ENCODE measurements at places on chromosomes 4 and X. TPM values are rescaled to one million over a fixed set of nuclear protein-coding genes. Genes with fewer than 3 reads are reported as not detected.

Gene CT55
- total RNA-seq = 0.34 TPM

Gene RASGEF1B
- total RNA-seq = 108 TPM

DNA sequence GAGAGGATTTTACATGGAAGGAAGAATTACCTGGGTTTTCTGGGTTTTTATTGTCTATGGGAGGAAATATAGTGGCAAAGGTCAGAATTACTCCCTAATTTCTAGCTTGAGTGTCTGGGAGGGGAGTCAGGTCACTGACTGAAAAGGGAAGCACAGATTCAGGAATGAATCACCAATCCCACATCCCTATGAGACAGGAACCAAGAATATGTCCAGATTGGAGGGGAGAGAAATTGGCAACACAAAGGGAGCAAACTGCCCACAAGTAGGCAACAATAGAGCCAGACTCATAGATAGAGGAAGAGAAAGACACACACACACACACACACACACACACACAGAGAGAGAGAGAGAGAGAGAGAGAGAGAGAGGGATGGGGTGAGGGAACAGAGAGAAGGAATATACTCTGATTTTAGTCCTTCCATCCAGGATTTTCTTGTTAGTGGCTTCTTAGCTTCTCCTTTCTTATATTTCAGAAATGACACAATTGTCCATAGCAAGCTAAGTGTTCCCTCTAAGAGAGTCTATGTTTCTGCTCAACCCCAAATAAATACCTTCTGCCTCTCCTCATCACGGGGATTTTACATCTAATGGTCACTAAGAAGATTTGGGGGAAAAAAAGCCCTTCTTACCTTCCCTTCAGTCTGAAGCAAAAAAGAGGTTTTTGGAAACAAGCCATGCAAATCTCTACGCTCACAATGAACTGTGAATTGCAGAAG lies 12.0 kb downstream of the P2RY10 start:
- DNase-seq = no peak
- no peaks in the 10 kb centered on the region for H3K4me1 ChIP-seq
- H3K27ac ChIP-seq = no peak overlapping the region
- H3K36me3 ChIP-seq = no peaks in the 10 kb centered on the region
- no peak overlapping the region for H3K4me3 ChIP-seq

- DNase-seq = peak; percentile 62
- H3K27ac ChIP-seq = no peak overlapping the region
- H3K36me3 ChIP-seq = no peaks in the 10 kb centered on the region
- no peaks in the 10 kb centered on the region for H3K27me3 ChIP-seq
Measured at GRCh38 chrX:153689654-153690465, 2.1 kb downstream of the SLC6A8 start.

- peaks cover 7% of the 10 kb centered on the region for H3K4me1 ChIP-seq
- no peak for DNase-seq
- peaks cover 8% of the 10 kb centered on the region for H3K36me3 ChIP-seq
- peak overlapping the region; percentile 83 for H3K4me3 ChIP-seq
Measured at GRCh38 chr4:825063-825970, 612 bp downstream of the CPLX1 start.

Gene BST1
- not detected for total RNA-seq

DNA sequence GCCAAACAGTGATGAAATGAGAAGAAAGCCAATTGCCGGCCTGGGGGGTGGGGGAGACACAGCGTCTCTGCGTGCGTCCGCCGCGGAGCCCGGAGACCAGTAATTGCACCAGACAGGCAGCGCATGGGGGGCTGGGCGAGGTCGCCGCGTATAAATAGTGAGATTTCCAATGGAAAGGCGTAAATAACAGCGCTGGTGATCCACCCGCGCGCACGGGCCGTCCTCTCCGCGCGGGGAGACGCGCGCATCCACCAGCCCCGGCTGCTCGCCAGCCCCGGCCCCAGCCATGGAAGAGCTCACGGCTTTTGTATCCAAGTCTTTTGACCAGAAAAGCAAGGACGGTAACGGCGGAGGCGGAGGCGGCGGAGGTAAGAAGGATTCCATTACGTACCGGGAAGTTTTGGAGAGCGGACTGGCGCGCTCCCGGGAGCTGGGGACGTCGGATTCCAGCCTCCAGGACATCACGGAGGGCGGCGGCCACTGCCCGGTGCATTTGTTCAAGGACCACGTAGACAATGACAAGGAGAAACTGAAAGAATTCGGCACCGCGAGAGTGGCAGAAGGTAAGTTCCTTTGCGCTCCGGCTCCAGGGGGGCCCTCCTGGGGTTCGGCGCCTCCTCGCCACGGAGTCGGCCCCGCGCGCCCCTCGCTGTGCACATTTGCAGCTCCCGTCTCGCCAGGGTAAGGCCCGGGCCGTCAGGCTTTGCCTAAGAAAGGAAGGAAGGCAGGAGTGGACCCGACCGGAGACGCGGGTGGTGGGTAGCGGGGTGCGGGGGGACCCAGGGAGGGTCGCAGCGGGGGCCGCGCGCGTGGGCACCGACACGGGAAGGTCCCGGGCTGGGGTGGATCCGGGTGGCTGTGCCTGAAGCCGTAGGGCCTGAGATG lies at the start of gene SHOX:
TSS of gene SHOX (plus strand) at position 180 of the 885 bp plus-strand sequence. CDS start at position 287, 107 bp downstream.
- peaks cover 17% of the 10 kb centered on the region for H3K4me1 ChIP-seq
- H3K4me3 ChIP-seq = peak within 1 kb of the TSS; percentile 79
- H3K27me3 ChIP-seq = peaks cover 48% of the 10 kb centered on the region
- DNase-seq = no peak
- H3K27ac ChIP-seq = no peak within 1 kb of the TSS

- no peak overlapping the region for H3K27ac ChIP-seq
- no peak overlapping the region for H3K4me3 ChIP-seq
- no peaks in the 10 kb centered on the region for H3K4me1 ChIP-seq
- no peaks in the 10 kb centered on the region for H3K36me3 ChIP-seq
- no peak for DNase-seq
- no peaks in the 10 kb centered on the region for H3K27me3 ChIP-seq
Measured at GRCh38 chr4:110905367-110905766, 282.5 kb upstream of the PITX2 start.

- DNase-seq = no peak
- H3K4me3 ChIP-seq = no peak overlapping the region
- H3K27ac ChIP-seq = no peak overlapping the region
- no peaks in the 10 kb centered on the region for H3K27me3 ChIP-seq
- no peaks in the 10 kb centered on the region for H3K36me3 ChIP-seq
- H3K4me1 ChIP-seq = no peaks in the 10 kb centered on the region
Measured at GRCh38 chr4:11801466-11802446, 373.1 kb upstream of the HS3ST1 start.

GRCh38 chr4:30538794-30539193 lies 181.4 kb upstream of the PCDH7 start:
- peaks cover 6% of the 10 kb centered on the region for H3K27me3 ChIP-seq
- no peak for DNase-seq
- no peak overlapping the region for H3K4me3 ChIP-seq
- no peak overlapping the region for H3K27ac ChIP-seq
- H3K36me3 ChIP-seq = no peaks in the 10 kb centered on the region
- H3K4me1 ChIP-seq = no peaks in the 10 kb centered on the region

- peaks cover 59% of the 10 kb centered on the region for H3K4me1 ChIP-seq
- peak overlapping the region; percentile 79 for H3K27ac ChIP-seq
- peak overlapping the region; percentile 26 for H3K4me3 ChIP-seq
- peaks cover 4% of the 10 kb centered on the region for H3K27me3 ChIP-seq
- peaks cover 5% of the 10 kb centered on the region for H3K36me3 ChIP-seq
Measured at GRCh38 chr4:153529646-153530045, 63.5 kb downstream of the TMEM131L start.
